ENCODE measurements at places on chromosomes 6 and 20. TPM values are rescaled to one million over a fixed set of nuclear protein-coding genes. Genes with fewer than 3 reads are reported as not detected.
A peak's percentile ranks its signal among the peaks of the same experiment; 100 is the strongest.

DNA sequence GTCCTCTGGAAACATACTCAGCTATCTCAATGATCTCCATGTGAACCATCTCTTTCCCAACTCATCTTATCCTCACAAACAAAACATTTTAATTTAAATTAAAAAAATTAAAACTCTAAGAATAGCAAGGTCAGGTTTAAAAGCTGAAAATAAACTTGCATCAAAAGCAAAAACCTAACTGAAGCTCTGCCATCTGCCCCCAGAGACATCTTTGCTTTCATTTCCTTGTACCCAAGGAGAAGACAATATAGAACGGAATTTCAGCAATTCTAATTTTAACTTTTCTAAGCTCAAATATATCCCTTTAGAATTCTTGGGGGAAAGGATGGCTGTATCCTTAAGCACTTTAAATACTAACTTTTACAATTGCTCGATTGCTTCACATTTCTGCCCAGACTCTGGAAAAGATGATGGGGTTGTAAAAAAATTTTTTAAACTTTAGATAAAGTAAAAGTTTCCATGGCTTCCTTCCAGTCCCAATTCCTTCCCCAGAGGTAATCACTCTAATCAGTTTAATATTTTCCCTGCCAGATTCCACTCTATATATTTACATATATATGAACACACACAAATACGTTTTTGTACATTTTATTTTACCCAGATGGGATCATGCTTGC, 69.2 kb upstream of the SMIM29 start:
- no peaks in the 10 kb centered on the region for H3K36me3 ChIP-seq
- no peak overlapping the region for H3K4me3 ChIP-seq
- H3K4me1 ChIP-seq, result no peaks in the 10 kb centered on the region
- no peaks in the 10 kb centered on the region for H3K27me3 ChIP-seq

- H3K4me3 ChIP-seq, result no peak overlapping the region
- H3K27ac ChIP-seq, result no peak overlapping the region
- H3K4me1 ChIP-seq, result no peaks in the 10 kb centered on the region
- DNase-seq, result no peak
- peaks cover 3% of the 10 kb centered on the region for H3K27me3 ChIP-seq
- H3K36me3 ChIP-seq, result no peaks in the 10 kb centered on the region
Observed at GRCh38 chr6:149964308-149965193, 808 bp downstream of the ULBP1 start.

DNA sequence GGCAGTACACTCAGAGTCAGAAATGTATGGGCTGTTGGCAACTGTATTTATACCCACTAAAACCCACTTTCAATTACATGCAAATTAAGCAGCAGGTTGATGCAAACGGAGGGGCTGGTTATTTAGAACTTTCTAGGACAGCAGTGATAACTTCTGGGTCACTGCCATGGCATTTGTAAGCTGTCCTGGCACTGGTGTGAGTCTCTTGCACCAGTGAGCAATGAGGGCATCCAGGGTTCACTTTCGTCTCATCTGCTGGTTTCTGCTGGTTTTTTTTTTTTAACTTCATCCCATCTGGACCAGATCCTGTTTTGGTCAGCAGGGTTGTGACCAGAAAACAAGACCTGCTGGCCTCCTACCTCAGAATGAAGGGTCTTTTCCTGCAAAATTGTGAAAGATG, 49.2 kb downstream of the CDH26 start:
- DNase-seq, result no peak
- no peak overlapping the region for H3K4me3 ChIP-seq
- H3K36me3 ChIP-seq, result no peaks in the 10 kb centered on the region
- H3K4me1 ChIP-seq, result no peaks in the 10 kb centered on the region

- peaks cover 7% of the 10 kb centered on the region for H3K4me1 ChIP-seq
- peaks cover 6% of the 10 kb centered on the region for H3K36me3 ChIP-seq
- DNase-seq, result no peak
- H3K27ac ChIP-seq, result no peak overlapping the region
- no peaks in the 10 kb centered on the region for H3K27me3 ChIP-seq
Observed at GRCh38 chr6:5403609-5404008, 142.3 kb downstream of the FARS2 start.

GRCh38 chr6:107692351-107692750, 131.8 kb downstream of the SCML4 start:
- H3K4me1 ChIP-seq, result no peaks in the 10 kb centered on the region
- no peaks in the 10 kb centered on the region for H3K36me3 ChIP-seq
- H3K4me3 ChIP-seq, result no peak overlapping the region
- no peaks in the 10 kb centered on the region for H3K27me3 ChIP-seq
- peak; percentile 43 for DNase-seq
- no peak overlapping the region for H3K27ac ChIP-seq

- DNase-seq, result no peak
- peaks cover 9% of the 10 kb centered on the region for H3K4me1 ChIP-seq
- peaks cover 7% of the 10 kb centered on the region for H3K36me3 ChIP-seq
- H3K27ac ChIP-seq, result no peak overlapping the region
- H3K27me3 ChIP-seq, result no peaks in the 10 kb centered on the region
- no peak overlapping the region for H3K4me3 ChIP-seq
Observed at GRCh38 chr6:154504865-154505449, 5.5 kb downstream of the CNKSR3 start.

- no peak overlapping the region for H3K4me3 ChIP-seq
- no peak for DNase-seq
- H3K27ac ChIP-seq, result no peak overlapping the region
Observed at GRCh38 chr6:132003516-132004178, 52.5 kb upstream of the CCN2 start.

- H3K4me3 ChIP-seq, result no peak within 1 kb of the TSS
- H3K27me3 ChIP-seq, result no peaks in the 10 kb centered on the region
- DNase-seq, result no peak
- no peak within 1 kb of the TSS for H3K27ac ChIP-seq
Observed at GRCh38 chr20:45827030-45827652, at the start of gene TNNC2. Gene TNNC2, minus strand, starts transcription at chr20:45827312. Its CDS starts 64 bp downstream, at chr20:45827248.

- no peak overlapping the region for H3K27ac ChIP-seq
- DNase-seq, result peak; percentile 8
- no peaks in the 10 kb centered on the region for H3K36me3 ChIP-seq
- peaks cover 37% of the 10 kb centered on the region for H3K27me3 ChIP-seq
Observed at GRCh38 chr20:32484225-32484957, 100.7 kb downstream of the NOL4L start.

DNA sequence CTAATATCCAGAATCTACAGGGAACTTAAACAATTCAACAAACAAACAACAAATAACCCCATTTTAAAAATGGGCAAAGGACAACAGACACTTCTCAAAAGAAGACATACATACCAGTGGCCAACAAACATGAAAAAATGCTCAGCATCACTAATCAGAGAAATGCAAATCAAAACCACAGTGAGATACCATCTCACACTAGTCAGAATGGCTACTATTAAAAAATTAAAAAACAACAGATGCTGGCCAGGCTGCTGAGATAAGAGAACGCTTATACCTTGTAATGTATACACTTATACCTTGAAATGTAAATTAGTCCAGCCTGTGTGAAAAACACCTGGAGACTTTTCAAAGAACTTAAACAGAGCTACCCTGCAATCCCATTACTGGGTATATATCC, 166.8 kb downstream of the IBTK start:
- no peak overlapping the region for H3K4me3 ChIP-seq
- H3K4me1 ChIP-seq, result no peaks in the 10 kb centered on the region
- no peaks in the 10 kb centered on the region for H3K27me3 ChIP-seq
- no peak for DNase-seq

The PSMB8 gene
- total RNA-seq, result 34.1 TPM

Measured in MCF 10A (cell line).